Body of pancreas (tissue), 4 donors: ENCODE measurements at places on chromosomes 3 and 15.

- DNase-seq = no peak
Observed at GRCh38 chr3:52225452-52226228, at the start of gene TLR9. TLR9 (minus strand) TSS chr3:52225645; CDS start chr3:52225529, 116 bp downstream.

DNA sequence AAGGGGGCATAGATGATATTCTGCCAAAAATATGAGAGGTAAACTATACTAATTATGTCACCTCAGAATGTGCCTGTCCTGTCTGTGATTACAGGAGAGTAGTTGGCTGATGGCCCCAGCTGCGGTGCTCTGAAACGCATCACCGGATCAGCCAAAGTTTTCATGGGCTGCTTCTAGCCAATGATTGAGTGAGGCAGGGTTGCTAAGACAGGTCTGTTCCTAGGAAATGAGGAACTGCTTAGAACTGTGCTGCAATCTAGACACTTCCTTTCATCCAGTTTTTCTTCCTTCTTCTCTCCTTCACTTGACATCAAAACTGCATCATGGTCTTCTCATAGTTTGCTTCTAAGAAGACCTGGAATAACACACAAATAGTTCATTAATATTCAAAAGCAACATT, 124.0 kb downstream of the KCNH8 start:
- DNase-seq = no peak

- DNase-seq = no peak
Observed at GRCh38 chr15:57330619-57331340, 45.5 kb upstream of the CGNL1 start.

DNA sequence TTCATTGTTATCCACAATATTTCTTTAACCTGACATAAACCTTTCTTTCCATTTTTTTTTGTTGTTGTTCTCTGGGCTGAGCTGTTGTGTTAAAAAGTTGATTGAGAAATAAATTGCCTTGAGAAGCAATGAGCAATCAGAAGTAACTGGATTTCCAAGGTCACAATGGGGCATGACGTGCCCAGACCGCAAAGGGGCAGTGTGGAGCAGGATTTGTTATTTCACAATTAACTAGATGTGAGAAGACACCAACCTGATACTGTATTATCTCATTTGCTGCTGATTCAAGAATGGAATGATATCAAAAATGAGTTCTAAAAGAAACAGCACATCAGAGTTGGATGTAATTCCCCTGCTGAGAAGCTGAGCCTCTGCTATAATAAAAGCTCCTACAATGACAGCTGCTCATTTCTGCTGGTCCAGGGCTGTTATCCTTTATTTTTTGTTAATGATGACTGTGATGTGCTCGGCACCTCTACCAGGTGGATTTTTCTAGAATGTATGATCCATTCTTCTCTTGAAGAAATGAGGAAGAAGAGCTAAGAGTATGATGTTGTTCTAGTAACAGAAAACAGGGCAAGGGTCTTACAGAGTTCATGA, 28.1 kb downstream of the CPNE4 start:
- peak; percentile 44 for DNase-seq

- no peak for DNase-seq
Observed at GRCh38 chr3:134590766-134591165, 60.1 kb downstream of the KY start.

DNA sequence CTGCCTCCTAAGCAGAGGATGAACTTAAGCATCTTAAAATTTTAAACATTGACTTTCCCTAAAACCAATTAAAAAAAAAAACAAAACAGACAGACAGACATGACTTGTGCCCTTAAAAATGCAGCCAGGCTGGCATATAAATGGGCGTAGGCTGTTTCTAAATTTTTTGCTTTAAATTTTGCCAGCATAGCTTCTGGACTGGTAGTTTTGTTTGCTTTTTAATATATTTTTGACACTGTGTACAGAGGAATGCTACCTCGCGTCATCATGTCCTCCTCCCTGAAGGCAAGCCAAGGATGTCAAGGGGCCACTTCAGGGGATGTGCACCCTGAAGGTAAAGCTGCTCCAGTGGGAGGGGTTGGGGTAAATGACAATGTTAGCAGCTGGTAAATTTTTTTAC, 134.8 kb downstream of the PGPEP1L start:
- DNase-seq = no peak

- DNase-seq = no peak
Observed at GRCh38 chr3:14487086-14487485, 53.1 kb downstream of the GRIP2 start.

DNA sequence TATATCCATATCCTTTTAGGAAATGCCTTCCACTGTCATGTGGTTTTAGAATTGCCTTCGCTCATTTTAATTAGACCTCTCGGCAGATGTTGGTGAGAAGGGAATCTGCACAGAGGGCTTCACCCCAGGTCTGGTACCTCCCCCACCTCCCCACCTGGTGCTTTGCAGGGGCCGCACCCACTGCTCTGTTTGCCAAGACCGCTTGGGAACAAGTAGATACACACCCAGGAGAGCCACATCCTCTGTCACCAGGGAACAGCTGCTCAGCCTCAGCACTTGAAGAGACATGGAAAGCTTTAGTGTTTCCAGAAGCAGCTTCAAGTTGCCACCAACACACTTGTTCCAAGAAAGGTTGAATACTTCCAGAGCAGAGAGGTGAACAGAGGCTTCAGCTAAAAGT, 21.8 kb downstream of the LRRC31 start:
- DNase-seq = no peak

- peak; percentile 81 for DNase-seq
Observed at GRCh38 chr3:105367406-105368213, 901 bp downstream of the ALCAM start.

DNA sequence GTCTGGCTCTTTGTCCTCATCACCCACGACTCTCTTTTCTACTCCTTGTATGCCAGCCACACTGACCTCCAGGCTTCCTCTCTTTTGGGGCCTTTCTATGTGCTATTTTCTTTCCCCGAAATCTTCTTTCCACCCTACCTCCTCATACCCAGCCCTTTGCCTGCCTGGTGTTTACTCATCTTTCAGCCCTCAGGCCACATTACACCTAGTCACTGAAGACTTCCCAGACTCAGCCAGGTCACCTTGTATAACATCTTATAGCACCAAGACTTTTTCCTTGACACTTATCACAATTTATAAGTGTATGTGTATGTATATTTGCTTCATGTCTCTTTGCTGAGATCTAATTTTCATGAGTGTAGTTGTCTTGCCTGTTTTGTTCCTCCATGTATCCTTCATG, 396.4 kb downstream of the NLGN1 start:
- DNase-seq = no peak

DNA sequence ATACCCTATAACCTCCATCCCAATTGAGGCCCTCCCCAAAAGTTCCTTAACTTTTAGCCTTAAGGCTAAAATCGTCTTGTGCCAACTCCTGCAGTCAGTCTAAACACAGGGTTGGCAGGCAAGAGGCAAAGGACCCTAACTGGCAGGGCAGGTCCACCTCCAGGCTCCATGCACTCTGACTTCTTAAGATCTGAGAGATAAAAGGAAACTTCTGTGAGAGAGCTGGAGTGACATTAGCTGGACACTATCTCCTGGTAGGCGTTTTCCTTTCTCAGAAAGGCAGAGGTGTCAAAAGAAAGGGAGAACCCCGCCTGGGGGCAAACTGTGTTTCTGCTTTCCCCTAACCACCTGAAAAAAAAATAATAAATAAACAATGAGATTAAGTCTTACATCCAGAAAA, 3.6 kb downstream of the CHSY1 start:
- DNase-seq = no peak

- DNase-seq = no peak
Observed at GRCh38 chr15:66928784-66929183, 136.6 kb upstream of the SMAD3 start.
